Activated B cell treated with CpG ODN at 0.5 μM for 24 hours (primary cell): ENCODE measurements at places on chromosomes 6 and 20.

DNA sequence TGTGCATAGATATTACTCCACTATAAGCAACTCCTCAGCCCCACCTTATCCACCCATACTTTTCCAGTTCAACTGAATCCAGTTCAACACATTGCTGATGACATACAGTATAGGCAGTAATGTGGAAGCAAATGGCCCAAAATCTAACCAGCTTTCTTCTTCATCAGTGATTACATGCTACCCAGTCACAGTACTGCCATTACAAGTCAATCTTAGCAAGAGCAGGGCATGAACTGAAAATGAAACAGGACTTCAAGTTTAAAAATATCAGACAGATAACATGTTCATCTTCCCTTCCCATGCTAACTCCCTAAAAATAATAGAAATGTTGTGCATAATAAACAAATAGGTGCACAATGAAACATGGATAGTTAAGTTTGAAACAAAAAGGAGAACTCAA, 19.2 kb downstream of the RRAGD start:
- no peak for DNase-seq

DNA sequence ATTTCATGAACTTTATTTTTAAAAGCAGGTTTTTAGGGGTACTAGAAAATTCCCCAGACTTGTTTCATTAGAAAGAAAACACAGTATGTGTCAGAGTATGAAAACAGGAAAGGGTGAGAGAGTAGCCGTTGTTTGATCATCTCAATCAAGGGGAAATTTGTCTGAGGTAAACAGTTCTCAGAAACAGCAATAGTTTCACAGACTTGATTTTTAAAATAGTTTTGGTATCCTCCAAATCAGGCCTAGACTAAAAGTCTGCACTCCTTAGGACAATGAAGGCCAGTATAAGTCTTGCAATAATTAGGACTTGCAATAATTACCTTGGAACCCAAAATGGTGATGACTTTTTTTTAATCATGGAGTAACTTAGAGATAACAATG, 176.6 kb upstream of the TAB2 start:
- no peak for DNase-seq

GRCh38 chr20:25218109-25218486, 22.6 kb downstream of the ENTPD6 start:
- no peak for DNase-seq

DNA sequence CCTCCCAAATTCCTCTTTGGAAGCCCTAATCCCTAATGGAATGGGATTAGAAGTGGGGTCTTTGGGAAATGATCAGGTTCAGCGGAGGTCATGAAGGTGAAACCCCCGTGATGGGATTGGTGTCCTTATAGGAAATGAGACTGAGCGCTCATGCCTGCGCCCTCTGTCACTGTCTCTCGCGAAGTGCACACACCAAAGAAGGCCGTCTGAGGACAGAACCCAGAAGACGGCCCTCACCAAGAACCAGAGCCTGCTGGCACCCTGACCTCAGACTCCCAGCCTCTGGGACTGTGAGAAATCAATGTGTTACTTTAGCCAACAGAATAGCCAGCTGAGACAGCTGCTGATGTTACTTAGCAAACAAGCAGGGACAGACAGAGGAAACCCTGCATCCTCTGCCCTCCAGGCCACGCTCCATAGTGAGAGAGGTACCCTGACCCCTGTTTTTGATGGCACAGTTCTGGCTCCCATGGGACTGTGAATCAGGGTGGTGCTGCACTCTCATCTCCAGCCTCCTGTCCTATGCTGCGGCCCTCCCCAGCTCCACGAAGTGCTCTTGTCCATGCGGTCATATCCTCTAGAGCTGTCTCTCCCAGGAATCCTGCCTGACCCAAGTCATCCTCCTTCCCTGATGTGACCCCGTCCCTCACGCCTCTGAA, 369.3 kb downstream of the ZFAND3 start:
- DNase-seq: no peak

GRCh38 chr6:155077331-155077730, 82.2 kb downstream of the TIAM2 start:
- DNase-seq: no peak

GRCh38 chr20:6165346-6165745, 42.5 kb upstream of the FERMT1 start:
- no peak for DNase-seq

GRCh38 chr6:125142618-125143017, 11.0 kb upstream of the TPD52L1 start:
- no peak for DNase-seq

DNA sequence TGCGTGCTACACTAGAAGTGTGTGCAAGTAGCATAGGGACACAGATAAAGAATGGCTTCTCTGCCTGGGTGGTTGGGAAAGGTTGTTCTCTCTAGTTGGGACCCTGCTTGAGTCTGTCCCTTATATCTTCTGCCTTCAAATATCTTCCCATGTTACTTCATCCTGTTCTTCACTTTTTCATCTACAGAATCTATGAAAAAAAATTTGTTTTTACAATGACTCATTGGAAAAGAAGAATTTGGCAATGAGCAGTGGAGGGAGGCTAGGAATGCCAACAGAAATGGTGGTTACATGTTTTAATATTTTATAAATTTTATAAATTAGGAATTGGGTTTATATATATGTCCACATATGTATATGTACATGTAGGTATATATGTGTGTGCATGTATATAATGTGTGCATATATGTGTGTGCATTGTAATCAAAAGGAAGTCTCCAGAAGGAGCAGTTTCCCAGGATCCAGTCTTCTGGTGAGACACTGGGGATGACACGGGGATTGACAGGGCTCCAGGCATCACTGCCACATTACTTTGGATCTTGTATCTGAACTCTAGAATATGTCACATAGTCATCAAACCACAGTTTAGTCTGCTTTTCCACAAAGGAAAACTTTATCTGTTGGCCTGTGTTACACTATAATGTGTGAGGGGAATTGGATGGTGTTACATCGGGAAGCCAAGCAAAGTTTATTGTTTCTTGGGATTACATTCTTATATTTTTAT, 75.3 kb upstream of the RIPOR2 start:
- DNase-seq: no peak
